Activated T-helper 9 cell treated with anti-CD3 and anti-CD28 coated beads, Interleukin-2, amount 50 U/mL, for 16 hours (primary cell): ENCODE measurements at places on chromosomes 5 and 9.

DNA sequence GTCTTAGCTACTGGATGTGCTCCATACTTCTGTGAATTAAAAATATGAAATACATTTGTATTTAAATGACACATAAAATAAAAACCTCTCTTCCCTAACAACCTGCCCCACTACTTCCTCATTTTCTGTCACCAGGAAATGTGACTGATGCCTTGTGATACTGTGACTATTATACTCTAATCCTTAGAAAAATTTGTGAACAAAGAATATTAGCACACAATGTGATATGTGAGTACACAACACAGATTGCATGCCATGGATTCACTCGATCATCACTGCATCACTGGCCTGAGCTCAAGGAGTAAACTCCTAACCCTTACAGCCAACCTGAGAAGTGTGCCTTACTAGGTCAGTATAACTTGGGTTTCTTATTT lies 281.0 kb downstream of the EFNA5 start:
- no peak for DNase-seq

DNA sequence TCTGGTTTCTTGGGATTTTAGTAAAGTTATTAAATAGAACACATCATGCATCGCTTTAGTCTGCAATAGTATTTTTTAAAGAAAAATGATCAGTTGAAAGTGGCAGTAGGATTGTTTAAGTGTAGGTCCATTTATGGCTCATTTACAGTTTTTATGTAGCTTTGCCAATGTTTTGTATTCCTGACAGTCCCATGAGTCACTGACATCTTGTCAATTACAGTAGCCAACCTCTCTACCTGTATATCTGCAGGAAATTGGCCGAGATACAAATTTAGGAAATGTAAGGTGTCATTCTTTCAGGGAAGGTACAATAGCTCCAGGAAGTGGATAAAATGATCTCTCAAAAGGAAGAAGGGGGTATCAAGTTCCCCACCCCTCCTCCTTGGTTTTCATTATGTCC lies 47.7 kb upstream of the MTAP start:
- no peak for DNase-seq

DNA sequence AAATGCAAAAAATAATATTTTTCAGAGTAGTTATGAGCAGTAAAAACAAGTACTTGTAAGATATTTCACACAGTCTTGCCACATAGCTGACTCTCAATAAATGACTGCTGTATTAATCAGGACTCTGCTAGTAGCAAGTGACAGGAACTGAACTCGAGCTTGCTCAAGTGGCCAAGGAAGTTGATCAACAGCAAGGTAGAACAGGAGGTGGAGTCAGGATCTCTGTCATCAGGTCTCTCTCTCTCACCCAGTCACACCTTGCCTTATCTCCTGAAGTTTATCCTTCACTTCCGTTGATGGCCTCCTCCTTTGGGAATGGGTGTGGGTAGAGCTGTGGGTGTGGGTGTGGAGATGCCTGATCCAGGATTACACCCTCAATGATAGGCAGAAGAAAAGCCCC lies 107.0 kb downstream of the GPBP1 start:
- no peak for DNase-seq

- DNase-seq, result no peak
Observed at GRCh38 chr9:37944671-37945481, 40.9 kb upstream of the SLC25A51 start.
